ENCODE measurements at places on chromosomes 6 and 20. TPM values are rescaled to one million over a fixed set of nuclear protein-coding genes. Genes with fewer than 3 reads are reported as not detected.

SEMG2 gene
- total RNA-seq, result not detected

DNA sequence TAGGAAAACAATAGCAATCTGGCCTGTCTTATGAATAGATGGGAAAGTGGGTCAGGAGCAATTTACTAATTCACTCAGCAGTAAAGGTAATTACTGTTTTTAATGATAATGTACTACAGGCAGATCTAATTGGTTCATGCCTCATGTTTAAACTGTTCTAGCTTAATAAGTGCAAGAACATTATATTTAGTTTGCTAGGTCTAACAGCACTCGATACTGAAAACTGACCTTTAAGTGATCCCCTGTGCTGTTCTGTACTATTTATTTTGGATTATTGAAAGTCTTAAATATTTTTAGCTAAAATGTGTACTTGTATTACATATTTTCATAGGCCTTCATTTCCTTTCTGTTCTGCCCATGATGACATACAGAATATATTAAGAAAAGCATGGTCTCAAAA is 998.0 kb upstream of the GJE1 start:
- no peak overlapping the region for H3K27ac ChIP-seq
- H3K4me3 ChIP-seq, result no peak overlapping the region
- no peaks in the 10 kb centered on the region for H3K27me3 ChIP-seq

- H3K27me3 ChIP-seq, result no peaks in the 10 kb centered on the region
- no peak for DNase-seq
- peaks cover 10% of the 10 kb centered on the region for H3K4me1 ChIP-seq
Measured at GRCh38 chr6:18842534-18842933, 455.4 kb downstream of the RNF144B start.

ADIG gene
- not detected for total RNA-seq

TNFRSF6B gene
- total RNA-seq, result 12.3 TPM

KHDC1L gene
- total RNA-seq, result not detected
